Activated T-cell treated with anti-CD3 and anti-CD28 coated beads, Interleukin-2, amount 50 U/mL, for 48 hours (primary cell): ENCODE measurements at places on chromosomes 3 and 15.

GRCh38 chr15:37072181-37072580 lies 28.2 kb downstream of the MEIS2 start:
- DNase-seq: no peak

DNA sequence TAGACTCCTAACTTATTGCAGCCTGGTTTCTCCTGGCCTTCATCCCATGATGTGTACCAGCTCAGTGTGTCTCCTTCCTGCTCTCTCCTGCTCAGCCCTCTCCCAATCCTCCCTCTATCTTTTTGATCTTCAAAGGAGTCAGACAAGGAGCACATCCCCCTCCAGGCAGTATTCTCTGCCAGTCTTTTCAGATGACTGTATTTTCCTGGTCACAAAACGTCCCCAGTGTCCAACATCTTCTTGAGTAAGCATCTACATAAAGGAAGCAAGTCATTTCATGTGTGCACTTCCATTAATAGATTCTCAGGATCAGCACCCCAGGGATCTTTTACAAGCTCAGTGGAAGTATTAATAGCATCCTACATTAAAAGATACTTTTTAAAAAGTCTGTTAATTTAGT lies 148.9 kb upstream of the THBS1 start:
- DNase-seq: no peak

DNA sequence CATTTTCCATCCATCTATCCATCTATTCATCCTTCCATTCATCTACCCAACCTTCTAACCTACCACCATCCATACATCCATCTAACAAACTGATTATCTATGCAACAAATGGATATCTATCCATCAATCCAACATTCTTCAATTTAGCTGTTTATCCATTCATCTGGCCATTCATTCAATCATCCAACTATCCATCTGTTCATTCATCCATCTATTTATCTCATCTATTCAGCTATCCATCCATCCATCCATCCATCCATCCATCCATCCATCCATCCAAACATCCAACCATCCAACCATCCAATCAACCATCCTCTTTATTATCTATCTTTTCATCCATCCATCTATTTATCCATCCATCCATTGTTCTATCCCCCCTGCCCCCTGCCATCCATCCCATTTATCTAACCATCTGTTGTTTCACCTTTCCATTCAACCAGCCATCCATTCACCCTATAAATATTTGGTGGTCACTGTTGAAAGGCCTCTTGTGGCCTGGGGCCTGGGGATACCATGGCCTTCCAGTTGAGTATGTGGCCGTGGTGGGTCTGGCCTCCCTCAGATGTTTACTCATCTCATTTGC lies 44.7 kb downstream of the SLC6A6 start:
- DNase-seq: no peak

DNA sequence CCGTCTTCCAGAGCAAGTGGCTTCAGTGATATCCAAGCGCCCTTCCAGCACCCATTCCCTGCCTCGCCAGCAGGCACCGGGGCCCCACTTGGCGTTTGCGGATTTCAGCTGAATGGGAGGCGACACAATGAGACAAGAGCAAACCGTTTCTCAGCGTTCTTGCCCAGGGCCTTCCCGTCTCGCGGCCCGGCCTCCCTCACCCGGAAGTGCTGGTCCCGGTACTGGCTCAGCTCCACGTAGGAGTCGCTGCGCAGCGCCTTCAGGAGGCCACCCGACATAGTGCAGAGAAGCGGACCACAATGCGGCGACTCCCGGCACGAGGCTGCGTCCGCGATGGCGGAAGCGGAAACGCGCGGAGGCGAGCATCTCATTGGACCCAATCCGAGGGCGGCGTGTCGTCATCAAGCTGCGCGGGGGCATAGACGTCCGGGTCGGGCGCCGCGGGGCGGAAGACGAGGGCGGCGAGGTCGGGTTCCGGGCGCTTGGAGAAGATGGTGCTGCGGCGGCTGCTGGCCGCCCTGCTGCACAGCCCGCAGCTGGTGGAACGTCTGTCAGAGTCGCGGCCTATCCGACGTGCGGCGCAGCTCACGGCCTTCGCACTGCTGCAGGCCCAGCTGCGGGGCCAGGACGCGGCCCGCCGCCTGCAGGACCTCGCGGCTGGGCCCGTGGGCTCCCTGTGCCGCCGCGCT lies at the start of gene NCBP2:
TSS of gene NCBP2 (minus strand) at position 303 of the 689 bp plus-strand sequence. CDS start at position 278, 25 bp downstream.
- DNase-seq: peak; percentile 100

DNA sequence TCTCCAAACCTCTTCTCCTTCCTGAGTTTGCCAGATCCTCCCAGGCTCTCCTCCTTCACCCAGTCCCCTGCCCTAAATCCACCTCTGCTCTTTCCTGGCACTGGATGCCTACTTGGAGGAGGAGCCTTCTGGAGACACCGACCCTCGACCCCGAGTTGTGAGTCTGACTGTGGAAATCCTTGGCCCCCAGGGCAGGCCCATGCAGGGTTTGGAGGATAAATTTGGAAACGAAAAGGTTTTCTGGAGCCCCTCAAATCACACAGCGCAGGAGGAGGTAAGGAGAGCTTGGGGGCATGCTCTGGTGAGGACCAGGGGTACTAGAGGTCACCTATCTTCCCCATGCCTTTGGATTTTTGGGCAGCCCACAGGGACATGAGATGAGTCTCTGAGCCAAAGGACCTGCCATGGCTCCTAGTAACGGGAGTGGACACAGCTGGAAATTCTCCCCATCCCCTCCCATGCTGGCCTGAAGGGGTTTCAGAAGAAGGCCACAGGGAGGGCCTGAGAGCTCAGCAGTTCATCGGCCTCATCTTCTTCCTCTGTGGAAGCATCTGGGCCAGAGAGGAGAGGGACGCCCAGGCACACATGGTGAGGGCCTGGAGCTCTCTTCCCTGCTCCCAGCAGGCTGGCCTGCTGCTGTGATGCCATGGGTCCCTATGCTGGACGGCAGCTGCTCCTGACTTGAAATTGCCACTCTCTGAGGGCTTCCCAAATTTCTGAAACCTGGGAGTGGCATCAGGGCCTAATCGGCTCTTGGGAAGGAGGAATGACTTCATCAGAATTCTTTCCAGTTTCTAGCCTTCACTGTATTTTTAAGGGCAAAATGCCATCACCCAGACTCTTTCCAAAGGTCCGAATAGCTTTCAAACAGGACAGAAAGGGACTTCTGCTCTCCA lies 68.6 kb upstream of the ITGA11 start:
- no peak for DNase-seq

DNA sequence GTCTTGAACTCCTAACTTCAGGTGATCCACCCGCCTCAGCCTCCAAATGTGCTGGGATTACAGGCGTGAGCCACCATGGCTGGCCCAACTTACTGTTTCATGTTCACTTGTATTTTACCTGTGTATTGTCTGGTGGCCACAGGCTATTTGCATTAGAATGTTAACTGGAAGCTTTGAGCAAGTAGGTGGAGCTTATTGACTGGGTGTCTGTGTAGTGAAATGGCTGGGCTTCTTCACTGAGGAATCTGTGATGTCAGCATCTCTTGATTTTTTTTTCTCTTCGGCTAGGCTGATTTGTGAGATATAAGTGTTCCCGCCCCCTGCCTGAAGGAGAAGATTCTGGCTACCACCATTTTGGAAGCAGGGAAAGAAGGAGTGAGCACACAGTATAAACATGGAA lies 237.8 kb upstream of the PEX5L start:
- DNase-seq: no peak

DNA sequence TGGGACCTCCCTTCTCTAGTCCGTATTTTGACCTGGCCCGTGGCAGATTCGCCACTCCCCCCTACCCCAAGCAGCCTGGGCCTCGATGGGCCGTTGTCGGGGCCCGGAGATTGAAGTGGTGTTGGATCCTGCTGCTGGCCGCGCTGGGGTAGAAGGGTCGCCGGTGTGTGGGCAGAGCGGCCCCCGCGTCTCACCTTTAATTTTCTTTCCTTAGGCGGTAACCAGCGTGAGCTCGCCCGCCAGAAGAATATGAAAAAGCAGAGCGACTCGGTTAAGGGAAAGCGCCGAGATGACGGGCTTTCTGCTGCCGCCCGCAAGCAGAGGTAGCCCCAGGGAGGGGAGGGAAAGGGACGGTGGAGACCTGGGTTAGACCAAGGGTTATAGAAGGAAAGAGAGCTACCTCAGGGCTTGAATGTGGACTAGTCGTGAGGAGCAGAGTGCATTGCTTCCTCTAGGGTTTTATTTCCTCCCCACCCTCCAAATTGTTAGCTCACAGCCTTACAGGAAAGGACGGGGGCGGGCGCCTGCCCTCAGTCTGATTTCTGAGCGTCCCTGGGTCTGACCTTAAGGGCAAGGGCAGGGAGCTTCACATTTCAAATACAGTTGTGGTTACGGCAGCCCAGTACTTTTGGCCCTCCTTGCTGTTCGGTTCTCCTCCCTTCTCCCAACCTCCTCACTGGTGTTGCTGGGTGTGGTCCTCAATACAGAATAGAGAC lies 799 bp downstream of the SERF2 start:
- DNase-seq: peak; percentile 49

GRCh38 chr15:101349047-101349951 lies 54.3 kb upstream of the SNRPA1 start:
- DNase-seq: no peak

GRCh38 chr3:22378869-22379268 lies 627.9 kb upstream of the ZNF385D start:
- DNase-seq: no peak

DNA sequence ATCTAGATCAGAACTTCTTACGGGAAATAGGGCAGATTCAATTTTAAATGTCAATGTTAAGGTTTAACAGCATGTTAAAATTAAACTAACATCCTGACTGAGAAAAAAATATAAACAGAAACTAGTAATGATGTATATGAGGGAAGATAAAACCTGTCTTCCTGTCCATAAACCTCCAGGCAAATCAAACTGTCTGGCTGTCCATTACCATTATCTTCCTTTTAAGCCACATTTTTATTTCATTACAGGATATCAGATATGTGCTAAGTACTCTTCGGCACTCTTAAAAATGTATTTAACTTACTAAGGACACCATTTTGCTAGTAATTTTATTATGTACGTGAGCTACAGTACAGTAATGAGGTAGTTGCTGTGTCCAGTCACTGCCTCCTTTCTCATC lies 1461.7 kb upstream of the ALCAM start:
- DNase-seq: no peak
